ENCODE measurements at places on chromosomes 3 and 15. TPM values are rescaled to one million over a fixed set of nuclear protein-coding genes. Genes with fewer than 3 reads are reported as not detected.

C3orf62 gene
- 9.5 TPM for polyA plus RNA-seq

BFSP2 gene
- polyA plus RNA-seq = not detected

FES gene
- polyA plus RNA-seq = 17.9 TPM

CYP8B1 gene
- polyA plus RNA-seq = 0.75 TPM

- DNase-seq = no peak
Observed at GRCh38 chr3:66342717-66343356, 122.0 kb downstream of the SLC25A26 start.

DNA sequence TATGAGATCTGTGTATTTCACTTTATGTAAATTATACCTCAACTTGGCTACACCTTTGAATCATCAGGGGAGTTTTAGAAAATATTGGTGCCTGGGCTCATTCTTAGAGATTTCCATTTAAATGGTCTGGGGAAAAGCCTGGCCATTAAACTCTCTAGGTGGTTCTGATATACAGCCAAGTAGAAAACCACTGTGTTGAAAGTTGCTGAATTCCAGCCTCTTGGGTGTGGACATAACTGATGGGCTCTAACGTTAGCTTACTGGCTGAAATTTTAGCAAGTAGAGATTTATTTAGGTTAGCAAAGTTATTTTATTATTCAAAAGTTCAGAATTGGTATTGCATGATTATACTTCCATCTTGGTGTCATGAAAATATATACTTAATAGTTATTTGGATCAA, 84.1 kb downstream of the ATG7 start:
- DNase-seq = no peak

GRCh38 chr15:92934716-92935115, 34.6 kb downstream of the CHD2 start:
- peak; percentile 67 for DNase-seq

DNA sequence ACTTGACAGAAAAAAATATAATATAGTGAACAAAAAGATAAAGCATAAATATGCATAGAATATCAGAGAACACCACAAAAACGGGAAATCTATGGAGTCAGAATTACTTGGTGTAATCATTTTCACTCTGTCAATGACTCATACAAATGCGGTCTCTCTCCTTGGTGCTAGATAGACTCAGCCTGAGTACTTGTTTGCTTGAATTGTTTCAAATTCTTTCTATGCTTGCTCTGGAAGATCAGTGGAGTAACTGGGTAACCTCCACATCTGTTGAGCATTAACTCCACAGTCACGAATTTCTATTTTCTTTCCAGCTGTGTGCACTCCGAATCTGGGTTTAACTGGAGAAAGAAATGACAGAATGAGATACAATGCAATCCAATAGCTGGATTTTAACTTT, 760.4 kb downstream of the ZPLD1 start:
- DNase-seq = no peak

DNA sequence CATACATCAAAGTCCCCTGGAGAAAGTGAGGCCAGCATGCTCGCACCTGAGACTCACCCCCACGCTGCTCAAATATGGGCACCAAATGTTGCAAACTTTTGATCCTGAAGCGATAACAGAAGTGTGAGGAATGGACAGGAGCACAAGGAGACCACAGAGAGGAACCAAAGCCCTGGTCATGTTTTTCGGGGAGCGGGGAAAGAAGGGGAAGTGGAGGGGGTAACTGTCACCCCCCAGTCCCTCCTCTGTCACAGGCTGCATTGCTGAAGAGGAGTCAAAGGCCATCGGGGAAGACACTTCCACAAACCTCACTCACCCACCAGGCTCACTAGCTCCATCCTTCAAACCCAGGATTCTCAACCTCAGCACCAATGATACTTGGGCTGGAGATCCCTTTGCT, 182.4 kb downstream of the UACA start:
- DNase-seq = no peak

DNA sequence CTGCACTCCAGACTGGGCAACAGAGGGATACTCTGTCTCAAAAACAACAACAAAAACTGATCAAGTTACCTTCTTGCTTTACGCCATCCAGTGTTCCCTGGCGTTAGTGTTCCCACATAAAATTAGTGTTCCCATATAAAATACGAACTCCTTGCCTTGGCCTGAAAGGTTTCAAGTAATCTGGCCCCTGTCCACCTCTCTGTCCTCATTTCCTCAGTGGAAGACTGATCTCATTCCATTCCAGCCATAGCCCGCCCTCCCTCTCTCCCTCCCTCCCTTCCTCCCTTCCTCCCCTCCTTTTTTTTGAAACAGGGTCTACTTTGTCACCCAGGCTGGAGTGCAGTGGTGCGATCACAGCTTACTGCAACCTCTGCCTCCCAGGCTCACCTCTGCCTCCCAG, 2.8 kb upstream of the CAND2 start:
- no peak for DNase-seq

GRCh38 chr15:88834211-88834812, 31.1 kb downstream of the ACAN start:
- DNase-seq = peak; percentile 8

DNA sequence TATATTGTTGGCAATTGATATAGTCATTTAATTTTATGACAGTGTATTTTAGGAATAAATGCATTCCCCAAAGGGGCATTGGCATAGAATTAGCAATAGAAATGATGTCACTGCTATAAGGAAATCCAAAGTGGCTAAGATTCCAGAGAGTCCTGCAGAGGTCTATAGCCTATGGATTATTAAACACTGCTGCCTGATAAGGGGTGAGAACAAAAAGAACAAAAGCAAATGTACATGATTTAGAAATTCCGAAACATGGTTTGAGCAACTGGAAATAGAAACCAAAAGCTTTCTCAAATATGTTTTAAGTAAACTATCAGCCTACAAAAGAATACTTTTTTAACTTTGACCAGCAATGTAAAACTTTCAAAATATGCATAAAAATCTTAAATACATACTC, 280.1 kb upstream of the RASGRP1 start:
- no peak for DNase-seq

DNA sequence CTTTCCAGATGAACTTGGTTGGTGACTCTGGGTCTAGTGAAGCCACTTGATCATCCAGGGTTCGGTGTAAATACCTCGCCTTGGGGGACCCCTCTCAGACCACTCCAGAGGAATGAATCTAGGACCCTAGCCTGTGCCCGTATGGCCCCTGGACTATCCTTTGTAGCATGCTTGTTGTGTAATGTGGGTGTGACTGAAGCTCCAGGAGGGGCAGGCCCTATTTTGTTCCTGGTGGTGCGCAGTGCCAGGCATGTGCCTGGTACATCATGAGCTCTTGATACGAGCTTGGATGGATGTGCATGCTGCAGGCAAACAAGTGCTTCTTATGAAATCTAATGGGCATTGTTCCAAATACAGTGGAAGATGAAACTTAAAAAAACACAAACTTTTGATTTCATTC, 82.8 kb downstream of the EBLN2 start:
- DNase-seq = no peak

GRCh38 chr3:16448639-16449070, 64.8 kb downstream of the RFTN1 start:
- peak; percentile 12 for DNase-seq

DNA sequence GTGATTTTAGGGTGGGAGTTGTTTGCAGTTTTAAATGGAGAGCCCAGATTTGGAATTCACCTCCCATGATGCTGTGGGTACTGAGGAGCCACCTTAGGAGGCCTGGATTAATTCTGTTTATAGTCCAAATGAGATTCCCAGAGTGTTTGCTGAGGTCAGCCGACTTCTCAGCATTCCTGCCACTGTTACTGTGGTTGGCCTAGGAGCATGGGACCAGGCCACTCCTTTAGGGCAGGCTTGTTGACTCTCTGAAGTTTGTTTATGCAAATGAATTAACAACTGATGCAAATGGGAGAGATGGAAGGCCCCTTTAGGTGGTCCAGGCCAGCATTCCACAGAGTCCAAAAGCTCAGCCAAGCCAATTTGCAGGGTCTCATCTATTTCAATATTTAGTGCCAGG, 46.1 kb downstream of the CACNA2D3 start:
- DNase-seq = no peak

DNA sequence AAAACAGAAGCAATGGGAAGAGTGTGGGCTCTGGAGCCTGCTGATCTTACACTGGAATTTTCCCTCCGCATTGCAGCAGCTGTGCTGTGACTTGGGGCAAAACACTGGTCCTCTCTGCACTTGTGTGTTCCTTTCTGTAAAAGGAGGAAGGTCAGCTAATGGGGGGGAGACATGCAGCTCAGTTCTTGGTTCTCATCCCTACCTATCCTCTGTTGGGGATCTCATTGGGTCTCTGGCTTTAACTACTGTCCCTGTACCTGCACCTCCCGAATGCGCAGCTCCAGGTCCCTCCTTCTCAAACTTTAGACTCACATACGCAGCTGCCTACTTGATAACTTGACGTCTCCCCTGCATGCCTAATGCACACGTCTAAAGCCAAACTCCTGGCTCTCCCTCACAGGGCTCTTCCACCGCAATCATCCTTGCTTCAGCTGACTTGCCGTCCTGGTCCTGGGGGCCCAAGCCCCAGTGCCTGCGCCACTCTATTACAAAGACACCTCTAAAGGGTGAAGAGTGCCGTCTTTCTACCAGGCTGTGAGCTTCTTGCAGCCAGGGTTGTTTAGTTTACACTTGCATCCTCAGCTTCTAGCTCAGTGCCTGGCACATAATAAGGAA, 5.9 kb upstream of the TMEM44 start:
- DNase-seq = no peak

DNA sequence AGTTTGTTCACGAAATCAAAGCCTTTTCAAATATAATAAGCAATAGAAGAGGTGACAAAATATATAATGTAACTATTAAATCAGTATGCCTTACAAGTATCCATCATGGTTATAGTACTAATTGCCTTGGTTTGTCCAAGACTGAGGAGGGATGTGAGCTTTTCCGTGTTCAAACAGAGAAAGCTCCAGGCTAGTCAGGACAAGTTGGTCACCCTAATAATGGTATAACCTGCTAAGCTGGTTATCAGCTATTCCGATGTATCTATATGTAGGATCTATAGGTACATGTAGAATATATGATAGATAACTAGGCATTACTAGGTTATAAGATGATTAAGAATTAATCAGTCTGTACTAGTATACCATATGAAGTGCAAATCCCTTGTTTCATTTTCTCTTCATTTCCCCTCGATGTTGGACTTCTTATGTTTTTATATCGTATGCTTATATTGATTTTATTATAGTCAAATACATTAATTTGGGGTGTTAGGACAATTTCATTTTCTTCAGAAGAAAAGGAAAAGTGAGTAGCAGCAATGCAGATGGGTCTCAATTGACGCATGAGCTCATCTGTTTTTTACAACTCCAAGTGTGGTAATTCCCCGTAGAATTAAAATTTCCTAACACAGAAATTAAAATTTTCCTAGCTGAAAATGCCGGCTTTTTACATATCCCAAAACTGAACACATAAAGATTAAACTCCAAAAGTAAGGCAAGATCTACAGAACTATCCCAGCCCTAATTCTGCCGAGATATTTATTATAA, 419.1 kb downstream of the TIGIT start:
- no peak for DNase-seq

DNA sequence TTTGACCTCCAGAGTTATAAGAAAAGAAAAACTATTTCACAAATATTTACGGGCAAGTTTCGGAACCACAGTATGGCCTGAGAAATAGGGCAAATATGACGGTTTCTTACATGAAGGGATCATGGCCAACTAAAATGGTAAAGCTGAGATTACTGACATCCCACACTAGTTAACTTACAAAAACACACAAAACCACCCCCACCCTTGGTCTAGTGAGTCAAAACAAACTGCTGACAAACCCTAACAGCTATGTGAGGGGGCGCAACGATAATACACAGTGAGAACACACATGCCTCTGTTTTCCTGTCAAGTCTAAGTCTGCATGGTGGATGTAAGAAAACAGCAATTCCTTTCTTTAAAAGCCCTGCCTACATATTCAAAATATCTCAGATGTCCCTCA, 32.3 kb downstream of the CBLB start:
- DNase-seq = no peak
